AG09309 (cell line): ENCODE measurements at places on chromosomes 1 and 21.

GRCh38 chr1:167774710-167775109 lies 52.9 kb downstream of the MPZL1 start:
- no peak for DNase-seq

- no peak for DNase-seq
These were observed 64.5 kb upstream of the KCNK1 start for GRCh38 chr1:233549404-233549803.

- DNase-seq, result no peak
These were observed 2.0 kb downstream of the AK5 start for GRCh38 chr1:77283701-77284425.

- DNase-seq, result no peak
These were observed 27.0 kb downstream of the ELAVL4 start for GRCh38 chr1:50135716-50136115.

DNA sequence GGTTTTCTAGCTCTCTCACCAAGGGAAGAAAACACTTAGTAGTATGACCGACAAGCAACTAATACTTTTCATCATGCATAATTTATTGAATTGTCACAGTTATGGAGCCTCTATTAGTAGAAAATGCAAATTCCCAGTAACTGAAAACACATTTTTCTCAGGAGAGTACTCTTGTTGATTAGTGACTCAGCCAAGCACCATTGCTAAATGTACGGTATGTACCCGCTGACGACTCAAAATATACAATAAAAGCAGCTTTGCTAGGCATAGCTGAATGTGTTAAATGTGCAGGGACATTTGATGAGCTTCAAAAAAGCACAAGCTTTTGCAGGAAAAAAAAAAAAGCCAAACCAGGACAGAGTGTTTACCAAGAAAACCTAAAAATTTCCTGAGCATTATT lies 63.9 kb downstream of the WDR64 start:
- no peak for DNase-seq

DNA sequence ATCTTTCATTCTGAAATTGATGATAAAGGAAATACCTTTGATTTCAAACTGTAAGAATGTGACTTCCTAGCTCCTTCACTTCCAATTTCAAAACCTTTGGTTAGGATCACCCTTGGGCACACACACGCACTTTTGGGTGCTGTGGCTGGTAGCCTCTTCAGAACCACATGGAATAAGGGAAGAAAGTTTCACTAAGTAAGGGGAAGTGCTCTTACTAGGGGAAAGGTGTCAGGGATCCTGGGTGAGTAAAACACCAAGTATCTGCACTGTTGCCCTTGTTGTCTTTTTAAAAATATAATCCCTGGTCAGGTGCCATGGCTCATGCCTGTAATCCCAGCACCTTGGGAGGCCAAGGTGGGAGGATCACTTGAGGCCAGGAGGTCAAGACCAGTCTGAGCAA lies 132.4 kb downstream of the SDCCAG8 start:
- no peak for DNase-seq

DNA sequence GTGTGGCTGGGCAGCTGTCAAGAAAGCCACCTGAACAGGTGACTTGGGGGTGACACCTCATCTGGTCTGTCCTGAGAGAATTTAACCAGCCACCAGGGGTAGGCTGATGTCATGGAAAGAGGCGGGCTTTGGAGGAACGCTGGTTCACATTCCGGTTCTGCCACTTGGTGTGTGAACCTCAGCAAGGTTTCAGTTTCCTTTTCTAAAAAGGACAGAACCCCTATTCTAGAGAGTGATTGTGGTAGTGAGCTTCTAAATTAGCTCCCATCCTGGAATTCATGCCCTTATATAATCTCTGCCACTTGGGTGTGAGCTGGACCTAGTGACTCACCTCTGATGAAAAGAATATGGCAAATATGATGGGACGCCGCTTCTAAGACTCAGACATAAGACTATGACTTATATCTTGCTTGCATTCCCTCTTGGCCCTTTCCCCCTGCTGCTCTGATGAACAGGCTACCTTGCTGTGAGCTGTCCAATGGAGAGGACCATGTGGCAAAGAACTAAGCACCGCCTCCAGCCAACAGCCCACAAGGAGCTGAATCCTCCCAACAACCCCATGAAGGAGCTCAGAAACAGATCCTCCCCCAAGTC lies 332.1 kb downstream of the RRAGC start:
- no peak for DNase-seq
